ENCODE measurements at places on chromosomes 5 and 9.

DNA sequence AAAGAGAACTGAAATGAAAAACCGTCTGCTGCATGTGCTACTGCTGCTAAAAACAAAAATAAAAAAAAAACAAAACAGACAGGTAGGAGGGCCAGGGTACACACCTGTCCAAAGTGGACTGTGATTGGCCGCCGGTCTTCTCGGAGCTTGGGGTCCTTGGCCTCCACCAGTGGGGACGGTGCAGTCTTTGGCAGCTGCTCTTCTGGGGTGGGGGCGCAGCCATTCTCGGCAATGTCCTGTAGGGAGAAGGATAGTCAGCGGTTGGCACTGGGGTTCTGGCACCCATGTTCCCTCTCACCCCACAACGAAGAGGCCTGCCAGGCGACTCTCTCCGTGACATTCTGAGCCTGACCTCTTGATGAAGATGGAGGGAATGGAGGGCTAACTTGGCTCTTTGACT, 84.3 kb downstream of the CRB2 start:
- no peak for DNase-seq

DNA sequence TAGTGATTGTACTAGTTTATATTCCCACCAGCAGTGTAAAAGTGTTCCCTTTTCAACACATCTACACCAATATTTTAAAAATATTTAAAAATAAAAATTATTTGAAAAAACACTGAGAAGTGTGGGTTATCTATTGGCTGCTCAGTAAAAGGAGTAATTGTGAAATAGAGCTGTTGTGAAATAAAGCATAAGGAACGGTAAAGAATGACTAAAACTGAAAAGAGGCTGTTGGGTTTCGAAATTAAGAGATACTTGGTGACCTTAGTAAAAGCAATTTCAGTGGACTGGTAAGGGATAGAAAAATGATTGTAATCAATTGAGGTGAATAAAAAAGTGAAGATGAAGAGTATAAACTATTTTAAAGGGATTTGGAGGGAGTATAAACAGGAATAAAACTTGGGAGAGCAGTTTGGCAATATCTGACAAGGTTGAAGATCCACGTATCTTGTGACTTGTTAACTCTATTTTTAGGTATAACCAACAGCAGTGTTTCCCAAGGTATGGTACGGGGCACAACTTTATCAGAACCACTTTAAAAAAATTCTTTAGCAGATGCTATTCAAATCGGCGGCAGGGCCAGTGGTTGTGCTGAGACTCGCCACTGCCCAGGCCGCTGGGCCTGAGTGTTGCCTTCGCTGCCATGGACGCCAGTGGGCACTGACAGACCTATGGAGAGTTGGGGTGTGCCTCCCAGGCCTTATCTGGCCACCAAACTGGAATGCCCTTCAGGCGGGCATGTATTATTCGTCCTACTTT, 63.3 kb downstream of the TMEM38B start:
- peak; percentile 35 for DNase-seq

DNA sequence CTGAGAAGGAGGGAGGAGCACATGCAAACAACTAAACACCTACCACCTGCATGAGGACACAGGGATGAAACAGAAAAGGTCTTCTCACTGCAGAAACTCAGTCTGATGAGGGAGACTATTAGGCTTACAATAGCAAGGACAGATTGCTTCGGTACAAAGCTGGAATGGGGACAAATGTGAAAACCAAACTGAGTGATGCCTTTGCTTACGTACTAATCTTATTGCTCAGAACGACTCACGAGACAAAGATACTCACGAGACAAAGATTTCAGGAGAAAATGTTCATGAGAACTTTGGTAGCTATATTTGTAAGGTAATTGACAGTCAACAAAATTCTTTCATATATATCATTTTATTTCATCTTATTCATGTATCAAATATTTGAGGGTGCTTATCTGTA, 71.9 kb upstream of the TAF1L start:
- no peak for DNase-seq

GRCh38 chr5:77167695-77168121, 42.8 kb upstream of the PDE8B start:
- DNase-seq: no peak

DNA sequence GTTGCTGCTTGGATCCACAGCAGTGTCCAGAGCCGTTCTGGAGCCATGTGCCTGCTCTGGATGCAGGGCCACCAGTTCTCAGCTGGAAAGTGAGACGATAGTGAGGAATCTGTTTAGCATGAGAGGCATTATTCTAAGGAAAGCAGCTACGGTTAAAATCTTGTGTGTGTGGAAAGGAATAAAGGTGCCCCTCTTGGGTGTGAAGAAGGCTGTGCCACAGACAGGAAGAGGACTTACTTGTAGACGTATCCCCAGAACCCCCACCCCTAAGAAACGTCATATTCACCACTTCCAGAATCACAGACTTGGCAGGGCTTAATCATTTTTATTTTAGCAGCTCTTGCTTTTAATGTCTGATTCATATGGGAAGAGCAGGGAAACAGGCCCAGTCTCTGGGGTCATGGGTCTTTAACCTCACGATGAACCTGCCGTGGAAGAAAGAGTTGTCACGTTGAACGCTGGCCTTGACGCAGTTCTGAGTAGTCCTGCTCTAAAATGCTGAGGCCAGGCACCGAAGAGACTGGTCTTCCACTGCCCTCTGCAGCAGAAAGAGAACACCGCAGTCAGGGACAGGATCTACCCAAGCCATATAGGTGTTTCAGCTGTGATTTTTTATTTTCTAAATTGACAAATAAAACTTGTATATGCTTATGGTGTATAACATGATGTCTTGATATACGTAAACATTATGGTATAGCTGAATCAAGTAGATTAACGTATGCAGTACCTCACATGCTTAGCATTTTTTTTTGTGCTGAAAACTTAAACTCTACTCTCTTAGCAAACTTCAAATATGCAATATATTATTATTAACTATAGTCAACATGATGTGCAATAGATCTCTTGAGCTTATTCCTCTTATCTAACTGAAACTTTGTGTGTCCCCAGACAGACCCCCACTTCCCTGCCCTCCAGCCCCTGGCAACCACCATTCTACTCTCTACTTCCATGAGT, 38.8 kb downstream of the CARTPT start:
- peak; percentile 47 for DNase-seq

- no peak for DNase-seq
Measured at GRCh38 chr9:33117306-33117705, 40.8 kb upstream of the SMU1 start.

- DNase-seq: no peak
Measured at GRCh38 chr9:15353892-15354291, 46.9 kb upstream of the TTC39B start.

DNA sequence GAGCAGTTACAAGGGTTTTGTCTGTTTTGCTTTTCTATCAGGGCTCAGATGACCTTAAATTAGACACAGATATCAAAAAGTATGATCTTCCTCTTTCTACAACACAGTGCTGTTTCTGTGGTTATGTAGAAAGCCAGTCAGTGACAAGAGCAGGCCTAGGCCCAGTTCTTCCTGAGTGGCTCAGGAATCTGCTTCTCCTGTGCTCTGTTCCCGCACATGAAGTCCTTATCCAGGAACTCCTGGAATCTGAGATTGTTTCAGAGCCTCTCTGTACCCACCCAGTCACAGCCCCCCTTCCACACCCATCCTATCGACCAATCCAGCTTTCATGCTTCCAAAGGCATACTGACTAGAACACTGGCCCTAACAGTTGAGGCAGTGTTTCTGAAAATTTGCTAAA, 40.4 kb upstream of the SMU1 start:
- DNase-seq: no peak

DNA sequence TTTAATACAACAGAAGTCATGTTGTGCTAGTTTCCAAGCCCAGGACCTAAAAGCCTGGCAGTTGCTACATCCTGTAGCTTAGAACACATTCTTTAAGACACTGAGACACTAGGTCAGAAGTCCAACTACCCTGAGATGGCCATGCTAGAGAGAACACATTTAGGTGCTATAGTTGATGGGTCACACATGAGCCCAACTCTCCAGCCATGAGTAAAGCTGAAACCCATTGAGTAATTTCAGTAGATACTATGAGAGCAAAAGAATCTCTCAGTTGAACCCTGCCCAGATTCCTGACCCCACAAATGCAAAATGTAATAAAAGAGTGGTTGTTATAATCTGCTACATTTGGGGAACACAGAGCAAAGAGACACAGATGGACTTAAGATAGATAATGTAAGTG, 164.4 kb downstream of the SEMA5A start:
- no peak for DNase-seq

- peak; percentile 68 for DNase-seq
Measured at GRCh38 chr5:59020611-59021285, 437.9 kb downstream of the RAB3C start.

- DNase-seq: no peak
Measured at GRCh38 chr5:73179730-73180129, 6.7 kb downstream of the TMEM174 start.

All from activated CD4-positive, alpha-beta T cell treated with anti-CD3 and anti-CD28 coated beads, Interleukin-2, Interleukin-4, amounts not matched to agents 100 ng/mL and 50 ng/mL, durations not matched to agents 16 hours and 8 hours (primary cell).